ENCODE measurements at places on chromosomes 5 and 9.

DNA sequence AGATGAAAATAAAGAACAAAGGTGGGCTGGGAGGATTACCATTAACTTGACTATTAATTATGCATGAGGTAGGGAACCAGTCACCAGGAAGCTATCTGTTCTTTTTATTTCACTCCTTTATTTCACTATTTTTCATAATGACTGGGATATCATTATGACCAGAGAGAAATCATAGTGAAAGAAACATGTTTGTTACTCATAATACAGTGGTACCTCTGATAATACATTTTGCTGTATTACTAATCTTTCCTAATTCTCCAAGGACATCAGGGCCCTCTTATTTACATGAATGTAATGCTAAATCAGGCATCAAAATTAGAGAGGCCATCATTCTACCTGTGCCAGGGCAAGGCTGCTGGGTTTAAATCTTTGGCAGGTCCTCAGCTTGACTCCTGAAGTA is 253.7 kb downstream of the NR3C1 start:
- DNase-seq, result no peak

- DNase-seq, result no peak
Observed at GRCh38 chr9:95302479-95302878, 15.0 kb downstream of the FANCC start.

- no peak for DNase-seq
Observed at GRCh38 chr5:158022837-158023236, 163.9 kb upstream of the CLINT1 start.

GRCh38 chr5:30781643-30782042 is 411.8 kb upstream of the CDH6 start:
- DNase-seq, result no peak

- DNase-seq, result no peak
Observed at GRCh38 chr5:136309932-136310598, 55.3 kb downstream of the TRPC7 start.

GRCh38 chr5:115812372-115812771 is 4.1 kb downstream of the CDO1 start:
- DNase-seq, result no peak

GRCh38 chr5:145925353-145925752 is 11.0 kb upstream of the SH3RF2 start:
- no peak for DNase-seq
